Astrocyte of the spinal cord (primary cell): ENCODE measurements at places on chromosomes 13 and 19.

DNA sequence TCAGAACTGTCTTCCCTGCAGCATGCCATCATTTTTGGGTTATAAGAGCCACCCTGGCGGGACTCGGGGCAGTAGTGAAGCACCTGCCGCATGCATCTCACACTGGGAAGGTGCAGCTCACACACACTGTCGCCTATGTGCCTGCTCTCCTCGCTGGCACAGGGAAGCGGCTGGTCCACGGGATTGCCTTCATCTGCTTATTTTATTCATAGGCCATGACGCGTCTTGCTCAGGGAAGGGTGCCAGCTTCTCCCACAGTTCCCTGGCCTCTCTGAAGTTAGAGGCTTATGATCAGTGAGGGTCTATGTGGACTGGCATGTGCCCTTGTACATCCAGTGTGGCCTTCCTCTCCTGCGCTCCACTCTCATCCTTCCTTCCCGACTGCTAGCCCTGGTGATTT lies 150.0 kb downstream of the KLF12 start:
- no peak for DNase-seq

- peak; percentile 87 for DNase-seq
Observed at GRCh38 chr19:45376045-45376724, 5.8 kb upstream of the ERCC2 start.

- no peak for DNase-seq
Observed at GRCh38 chr13:24648983-24649687, 31.1 kb upstream of the ATP12A start.

GRCh38 chr13:23466144-23467002 lies 32.9 kb upstream of the SACS start:
- peak; percentile 89 for DNase-seq

GRCh38 chr19:2902590-2903218 lies 2.0 kb downstream of the ZNF57 start:
- DNase-seq, result no peak

- DNase-seq, result peak; percentile 71
Observed at GRCh38 chr13:73335210-73335609, 276.4 kb downstream of the KLF5 start.

- DNase-seq, result no peak
Observed at GRCh38 chr19:902446-903226, 9.4 kb downstream of the RNU6-9 start.

DNA sequence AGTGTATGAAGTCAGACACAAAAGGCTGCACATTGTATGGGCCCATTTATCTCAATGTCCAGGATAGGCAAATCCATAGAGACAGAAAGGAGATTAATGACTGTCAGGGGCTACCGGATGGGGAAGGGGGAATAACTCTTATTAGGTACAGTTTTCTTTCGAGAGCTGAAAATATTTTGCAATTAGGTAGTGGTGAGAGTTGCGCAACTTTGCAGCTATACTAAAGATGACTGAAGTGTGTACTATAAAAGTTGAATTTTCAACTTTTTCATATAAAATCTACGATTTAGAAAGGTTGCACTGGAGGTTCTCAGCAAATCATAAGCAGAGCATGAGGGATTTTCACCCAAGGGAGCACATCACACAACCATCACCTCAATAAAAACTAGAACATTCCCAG lies 16.1 kb upstream of the SLC15A1 start:
- DNase-seq, result no peak

GRCh38 chr19:7287722-7288121 lies 6.5 kb downstream of the INSR start:
- no peak for DNase-seq

- DNase-seq, result peak; percentile 78
Observed at GRCh38 chr13:110455941-110456340, 105.6 kb downstream of the RAB20 start.

DNA sequence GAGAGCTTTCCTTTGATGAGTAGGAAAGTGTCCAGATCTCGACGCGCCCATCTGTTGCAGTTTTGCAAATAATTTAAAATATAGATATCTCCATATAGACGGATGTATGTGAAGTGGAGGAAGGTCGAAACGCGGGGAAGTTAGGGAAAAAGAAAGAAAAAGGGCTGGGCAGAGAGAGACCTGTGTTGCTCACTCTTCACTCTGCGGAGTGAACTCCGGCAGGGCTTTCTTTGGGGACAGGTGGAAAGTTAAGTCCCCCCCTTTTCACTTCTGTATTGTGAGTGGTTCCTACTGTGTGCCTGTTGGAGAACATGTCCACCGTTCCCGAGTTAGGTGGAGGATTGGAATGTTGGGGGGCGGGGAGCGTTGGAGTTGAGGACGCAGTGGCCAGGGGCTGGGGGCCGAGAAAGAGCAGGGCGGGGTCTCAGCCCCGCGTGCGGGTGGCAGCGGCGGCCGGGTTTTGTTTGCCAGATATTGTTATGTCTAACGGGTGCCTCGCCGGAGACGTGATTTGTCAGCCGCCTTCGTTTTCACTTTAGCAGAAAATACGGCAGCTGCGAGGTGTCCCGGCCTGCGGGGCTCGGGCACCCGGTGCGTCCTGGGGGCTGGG lies 145.1 kb upstream of the ZNF536 start:
- no peak for DNase-seq

DNA sequence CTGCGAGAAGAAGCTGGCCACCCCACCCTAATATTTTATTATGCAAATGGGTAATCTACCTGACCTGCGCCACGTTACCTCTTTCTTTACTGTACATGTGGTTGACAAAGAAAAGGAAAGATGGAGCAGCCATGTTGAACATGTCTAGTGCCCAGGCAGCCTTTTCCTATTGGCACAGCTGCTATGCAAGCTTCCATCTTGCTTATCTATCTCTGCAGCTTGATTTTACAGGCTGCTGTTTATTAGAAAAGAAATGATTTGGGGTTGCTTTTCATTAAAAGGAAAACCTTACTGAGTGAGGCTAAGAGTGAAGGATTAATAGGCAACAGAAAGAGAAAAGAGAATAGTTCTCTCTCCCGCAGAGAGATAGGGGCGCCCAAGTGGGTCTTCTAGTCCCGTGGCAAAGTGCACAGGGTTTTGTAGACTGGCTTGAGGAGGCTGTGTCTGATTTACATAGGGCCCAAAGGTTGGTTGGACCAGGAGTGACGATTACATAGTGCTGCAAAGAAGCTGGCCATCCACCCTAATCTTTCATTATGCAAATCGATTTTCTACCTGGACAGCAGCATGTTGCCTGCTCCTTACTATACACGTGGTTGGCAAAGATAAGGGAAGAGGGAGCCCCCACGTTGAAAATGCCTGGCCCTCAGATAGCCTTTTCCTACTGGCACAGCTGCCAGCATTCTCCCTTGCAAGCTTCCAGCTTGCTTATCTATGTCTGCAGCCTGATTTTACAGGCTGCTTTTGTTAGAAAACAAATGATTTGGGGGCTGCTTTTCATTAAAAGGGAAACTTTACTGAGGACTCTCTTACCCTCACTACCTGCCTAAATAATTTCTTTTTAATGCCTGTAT lies 28.3 kb downstream of the OR10H4 start:
- no peak for DNase-seq

DNA sequence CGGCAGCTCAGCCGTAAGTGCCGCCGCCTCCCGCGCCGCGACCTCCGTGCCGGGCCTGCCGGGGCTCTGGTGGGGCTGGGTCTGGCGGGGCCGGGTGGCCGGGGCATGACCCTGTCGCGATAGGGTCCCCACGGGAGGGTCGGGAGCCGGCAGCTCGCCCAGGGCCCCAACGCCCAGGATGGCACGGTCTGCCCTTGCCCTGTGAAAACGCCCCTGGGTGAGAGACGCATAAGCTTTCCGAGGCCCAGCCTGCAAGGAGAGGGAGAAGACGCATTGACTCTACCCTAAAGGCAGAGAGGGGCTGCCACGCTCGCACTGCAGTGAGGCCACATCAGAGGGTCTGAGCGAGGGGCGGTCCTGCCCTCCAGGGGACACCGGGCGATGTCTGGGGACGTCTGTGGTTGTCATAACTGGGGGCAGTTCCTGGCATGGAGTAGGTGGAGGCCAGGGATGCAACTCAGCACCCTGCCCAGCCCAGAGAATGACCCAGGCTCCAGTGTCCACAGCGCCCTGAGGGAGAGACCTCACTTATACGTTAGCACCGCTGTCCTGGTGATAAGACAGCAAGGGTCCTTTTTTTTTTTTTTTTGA lies 539 bp downstream of the ZNF554 start:
- no peak for DNase-seq

GRCh38 chr13:26600343-26600742 lies 42.9 kb downstream of the WASF3 start:
- DNase-seq, result no peak

DNA sequence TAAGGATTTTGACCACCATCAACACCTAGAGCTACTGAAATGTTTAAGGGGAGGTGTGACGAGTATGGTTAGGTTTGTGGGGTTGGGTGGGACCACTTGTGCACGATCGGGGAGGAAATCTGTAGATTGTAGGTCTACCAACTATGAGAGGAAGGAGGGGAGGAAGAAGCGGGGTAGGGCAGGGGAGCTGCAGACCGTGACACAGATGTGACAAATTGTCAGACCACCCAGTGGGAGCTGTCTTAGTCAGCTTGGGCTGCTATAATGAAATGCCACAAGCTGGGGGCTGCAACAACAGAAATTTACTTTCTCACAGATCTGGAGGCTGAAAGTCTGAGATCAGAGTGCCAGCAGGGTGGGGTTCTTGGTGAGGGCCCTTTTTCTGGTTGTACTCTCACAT lies 62.2 kb upstream of the ARGLU1 start:
- DNase-seq, result no peak

- peak; percentile 74 for DNase-seq
Observed at GRCh38 chr19:7680606-7681339, at the start of gene TRAPPC5. Gene TRAPPC5 (plus strand): TSS chr19:7680833. CDS start chr19:7682254, 1,421 bp downstream.

DNA sequence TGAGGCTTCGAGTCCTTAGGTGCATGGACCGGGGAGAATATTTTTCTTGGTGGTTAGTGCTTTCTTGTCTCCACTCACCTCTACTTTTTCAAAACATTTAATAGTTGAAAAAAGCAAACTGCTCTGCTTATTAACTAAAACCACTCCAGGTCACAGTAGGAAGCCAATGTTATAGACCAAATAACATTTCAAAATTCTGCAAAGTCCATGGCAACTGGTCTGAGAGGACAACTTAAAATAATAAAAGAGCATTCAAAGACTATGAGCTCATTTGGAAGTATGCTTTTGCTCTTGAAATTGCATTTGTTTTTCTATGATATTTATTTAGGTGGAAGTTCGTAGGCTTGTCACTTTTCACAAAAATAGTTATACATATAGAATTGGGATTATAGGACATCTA lies 483.0 kb downstream of the DCT start:
- peak; percentile 83 for DNase-seq

DNA sequence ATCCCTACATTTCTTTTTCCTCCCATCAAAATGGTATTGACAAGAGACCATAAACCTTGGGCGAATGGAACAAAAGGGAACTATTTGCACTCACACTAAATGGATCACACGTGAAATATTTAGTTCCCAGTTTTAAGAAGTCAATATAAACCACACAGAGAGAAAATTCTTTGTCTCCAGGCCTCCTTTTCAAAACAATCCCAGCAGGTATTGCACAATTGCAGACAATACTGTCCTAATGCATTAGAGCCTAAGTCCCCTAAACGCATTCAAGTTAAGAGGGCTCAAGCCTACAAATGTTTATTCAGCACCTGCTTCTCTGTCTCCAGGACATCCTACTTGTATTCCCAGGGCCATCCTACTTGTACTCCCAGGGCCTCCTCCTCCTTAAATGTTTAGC lies 1.3 kb upstream of the B3GLCT start:
- no peak for DNase-seq
